ENCODE measurements at places on chromosomes 7 and 10.

GRCh38 chr10:27618906-27619305 is 114.8 kb downstream of the RAB18 start:
- DNase-seq, result no peak

- no peak for DNase-seq
Measured at GRCh38 chr7:155339474-155339873, 41.8 kb downstream of the INSIG1 start.

DNA sequence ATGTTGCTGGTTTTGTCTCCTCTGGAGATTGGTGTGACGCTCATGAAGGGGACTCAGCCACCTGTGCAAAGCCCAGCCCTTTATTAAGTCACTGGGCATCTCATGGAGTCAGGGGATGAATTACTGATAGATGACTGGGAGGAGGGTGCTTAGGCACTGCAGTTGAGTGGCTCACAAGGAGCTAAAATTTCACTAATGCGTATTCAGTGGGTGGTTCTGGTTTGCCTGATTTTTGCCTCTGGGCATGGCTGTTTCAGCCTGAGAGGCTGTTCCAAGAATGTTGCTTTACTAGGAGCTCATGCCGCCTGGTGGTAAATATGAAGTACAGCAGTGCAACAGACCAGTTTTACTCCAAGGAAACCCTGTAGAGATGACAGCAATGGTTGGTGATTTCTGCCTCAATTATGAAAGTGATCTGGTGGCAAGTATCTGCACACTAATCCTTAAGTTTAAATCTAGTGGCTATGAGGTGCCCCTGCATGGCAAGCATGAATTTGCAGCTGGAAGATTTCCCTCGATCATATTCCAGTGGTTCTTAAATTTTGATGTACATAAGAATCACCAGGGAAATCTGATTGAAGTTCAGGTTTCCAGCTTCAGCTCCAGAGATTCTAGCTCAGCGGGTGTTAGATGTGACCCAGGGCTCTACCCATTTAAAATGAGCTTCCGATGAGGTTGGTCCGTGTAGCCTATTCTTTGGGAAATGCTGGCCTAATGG is 19.9 kb downstream of the ACTA2 start:
- no peak for DNase-seq

DNA sequence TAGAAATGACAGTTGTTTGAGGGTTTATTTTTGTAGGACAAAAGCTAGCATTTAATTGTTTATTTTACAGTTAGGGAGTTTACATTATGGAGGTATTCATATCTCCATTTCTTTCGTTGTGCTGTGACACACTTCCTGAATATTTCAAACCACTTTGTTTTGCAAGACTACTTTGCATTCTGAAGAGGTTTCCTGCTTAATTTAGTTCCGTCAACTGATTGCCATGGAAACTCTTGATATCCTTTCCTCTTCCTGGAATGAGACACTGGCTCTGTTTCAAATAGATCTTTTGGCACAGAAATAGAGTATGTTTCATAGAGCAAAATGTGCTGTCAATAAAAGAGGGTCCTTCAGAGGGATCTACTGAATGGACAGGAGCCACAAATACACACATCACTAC is 159.5 kb upstream of the AGR3 start:
- no peak for DNase-seq

DNA sequence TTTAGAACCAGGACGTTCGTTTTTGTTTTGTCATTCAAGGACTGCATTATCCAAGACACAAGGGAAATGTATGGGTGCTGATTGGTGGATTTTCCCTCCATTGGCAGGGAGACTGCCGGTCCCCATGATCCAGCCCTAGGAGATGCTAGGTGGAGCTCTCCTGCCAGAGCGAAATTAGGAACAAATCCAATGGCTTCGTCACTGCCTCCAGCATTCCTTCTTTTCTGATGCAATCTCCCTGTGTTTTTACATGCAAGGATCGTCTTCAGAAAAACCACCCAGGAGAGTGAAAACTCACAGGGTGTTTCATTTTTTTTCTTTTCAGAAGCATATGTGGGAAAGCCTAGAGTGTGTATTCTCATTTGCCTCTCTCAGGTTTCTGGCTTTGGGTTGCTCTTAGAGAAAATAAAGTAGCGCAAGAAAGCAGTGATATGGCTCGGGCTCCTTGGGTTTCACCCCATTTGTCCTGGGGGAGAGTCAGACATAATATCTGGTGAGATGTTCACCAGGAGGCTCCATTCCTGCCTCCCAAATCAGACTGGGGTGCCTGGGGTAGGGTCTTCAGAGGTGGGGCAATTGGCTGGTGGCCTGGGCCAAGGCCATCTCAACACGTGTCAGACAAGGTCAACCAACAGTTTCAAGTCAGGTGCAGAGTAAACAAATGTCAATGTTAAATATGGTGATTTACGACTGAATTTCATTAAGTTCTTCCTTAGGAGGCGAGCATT is 450.9 kb upstream of the MKI67 start:
- DNase-seq, result no peak

GRCh38 chr7:155795951-155796350 is 16.3 kb downstream of the SHH start:
- DNase-seq, result no peak

- DNase-seq, result no peak
Measured at GRCh38 chr7:96481796-96482195, 159.9 kb upstream of the SLC25A13 start.

GRCh38 chr10:3702569-3702968 is 82.4 kb downstream of the KLF6 start:
- no peak for DNase-seq

GRCh38 chr10:56035489-56035888 is 325.6 kb downstream of the ZWINT start:
- no peak for DNase-seq

DNA sequence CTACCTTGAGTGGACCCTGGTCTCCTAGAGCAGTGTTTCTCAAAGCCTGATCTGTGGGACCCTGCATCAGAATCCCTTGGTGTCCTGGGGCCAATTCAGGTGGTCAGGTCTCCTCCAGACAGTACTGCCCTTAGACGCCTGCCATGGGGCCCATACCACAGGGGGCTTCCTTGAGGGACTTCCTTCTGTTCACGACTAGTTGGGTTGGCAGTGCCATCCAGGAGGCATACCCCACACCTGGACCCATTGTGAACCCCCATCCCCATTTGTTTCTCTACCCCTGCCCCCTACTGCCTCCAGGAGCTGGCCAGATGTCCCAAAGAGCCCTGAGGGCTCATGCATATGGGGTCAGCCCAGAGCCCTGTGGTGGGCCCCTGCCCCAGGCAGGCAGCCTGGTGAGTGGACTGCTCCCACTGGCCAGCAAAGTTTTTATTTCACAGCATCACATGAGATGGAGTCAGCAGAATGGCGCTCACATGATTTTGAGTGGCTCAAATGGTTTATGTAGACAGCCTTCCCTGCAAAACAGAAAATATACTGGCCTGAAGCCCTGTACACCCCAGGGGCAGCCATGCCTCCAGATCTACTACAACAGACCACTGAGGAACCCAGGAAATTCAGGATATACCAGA is 259.9 kb upstream of the ZMIZ1 start:
- DNase-seq, result no peak

DNA sequence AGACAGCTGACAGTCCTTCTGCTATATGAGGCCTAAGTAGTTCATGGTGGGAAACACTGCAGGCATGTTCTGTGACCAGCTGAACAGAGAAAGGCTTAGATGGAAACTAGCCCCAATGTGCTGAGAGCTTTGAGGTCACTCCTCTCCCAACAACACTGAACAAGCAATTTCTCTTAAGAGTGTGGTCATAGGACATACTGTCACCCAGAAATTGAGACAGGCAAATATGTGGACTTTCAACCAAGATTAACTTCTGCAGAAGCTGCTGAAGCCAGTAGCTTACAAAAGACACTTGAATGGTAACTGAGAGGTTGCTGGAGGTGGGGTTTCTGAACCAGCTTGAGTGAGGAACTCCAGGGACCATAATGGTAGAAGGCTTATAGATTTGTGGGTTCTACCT is 38.9 kb upstream of the UNC5B start:
- DNase-seq, result no peak

DNA sequence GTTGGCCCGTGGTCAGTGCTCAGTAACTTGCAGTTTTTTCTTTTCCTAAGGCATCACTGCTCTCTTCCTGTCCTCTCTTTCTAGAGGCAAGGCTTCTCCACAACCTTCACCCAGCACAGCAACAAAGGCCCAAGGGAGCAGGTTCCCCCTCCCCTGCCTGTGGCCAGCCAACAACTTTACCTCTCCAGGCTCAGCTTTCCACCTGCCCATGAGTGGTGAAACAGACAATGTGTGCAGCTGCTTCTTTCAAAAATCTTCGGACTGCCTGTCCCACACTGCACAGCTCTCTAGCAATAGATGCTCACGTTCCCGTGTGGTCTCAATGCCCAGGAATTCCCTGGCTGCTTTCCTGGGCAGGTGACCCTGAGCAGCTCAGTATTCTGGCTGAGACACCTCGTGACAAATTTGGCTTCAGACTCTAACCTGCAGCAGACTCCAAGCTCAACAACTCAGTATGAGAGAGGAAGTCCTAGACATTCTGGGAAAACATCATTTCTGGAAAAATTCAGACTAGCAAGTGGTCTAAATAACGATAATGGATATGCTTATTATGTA is 28.9 kb upstream of the TMEM72 start:
- DNase-seq, result no peak

- no peak for DNase-seq
Measured at GRCh38 chr10:126177417-126178030, 210.8 kb downstream of the ADAM12 start.

- DNase-seq, result no peak
Measured at GRCh38 chr10:48609899-48610584, 5.2 kb upstream of the ARHGAP22 start.

DNA sequence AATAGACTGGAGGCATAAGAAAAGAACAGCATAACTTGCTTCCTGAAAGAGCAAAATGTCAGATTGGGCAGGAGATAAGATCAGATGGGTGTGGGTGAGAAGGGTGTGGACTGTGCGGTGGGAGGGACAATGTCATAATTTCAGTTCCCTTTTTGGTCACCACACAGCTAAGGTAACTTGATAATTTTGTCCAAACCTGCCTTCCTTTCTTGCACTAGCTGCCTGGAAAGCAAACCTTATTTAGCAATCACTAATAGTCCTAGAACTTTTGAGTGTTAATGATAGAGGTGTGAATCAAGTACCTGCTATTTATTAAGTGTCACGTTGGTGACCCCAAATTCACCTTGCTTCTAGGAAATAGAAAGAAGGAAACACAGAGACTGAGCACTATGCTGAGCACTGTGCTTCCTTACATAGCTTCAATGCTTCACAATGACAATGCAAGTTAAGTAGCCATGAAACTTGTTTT is 72.4 kb upstream of the SP4 start:
- peak; percentile 26 for DNase-seq

- no peak for DNase-seq
Measured at GRCh38 chr7:142177869-142178268, 66.4 kb downstream of the MGAM2 start.

- DNase-seq, result peak; percentile 39
Measured at GRCh38 chr7:151086802-151087244, 548 bp downstream of the AGAP3 start.

DNA sequence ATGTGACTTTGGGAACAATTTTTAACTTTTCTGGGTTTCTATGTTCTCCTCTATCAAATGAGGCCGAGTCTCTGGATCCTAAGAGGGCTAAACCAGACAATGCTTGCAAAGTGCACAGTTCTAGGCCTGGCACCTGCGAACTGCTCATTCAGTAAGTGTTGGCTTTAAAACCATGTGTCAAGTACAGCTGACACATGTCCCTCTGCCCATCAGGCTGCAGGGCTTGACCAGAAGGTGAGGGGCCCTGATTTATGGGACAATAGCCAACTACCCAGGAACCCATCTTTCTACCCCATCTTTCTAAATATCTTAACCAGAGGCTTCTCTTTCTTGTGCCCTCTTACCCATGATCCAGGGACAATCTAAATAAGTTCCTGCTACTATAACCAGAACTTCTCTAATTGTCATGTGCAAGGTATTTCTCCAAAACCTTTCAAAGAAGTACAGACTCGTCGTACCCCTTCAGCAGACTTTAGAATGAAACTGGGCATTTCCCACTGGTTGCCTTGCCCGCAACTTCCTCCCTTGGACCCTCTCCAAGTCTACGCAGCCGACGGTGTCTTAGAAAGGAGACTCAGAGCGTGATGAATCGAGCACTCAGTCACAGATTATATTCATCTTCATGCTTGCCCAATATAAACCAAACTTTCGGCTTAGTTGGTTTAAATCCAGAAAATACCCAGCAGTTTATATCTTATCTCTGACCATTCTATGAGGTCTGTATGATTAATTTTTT is 69.8 kb upstream of the STEAP1B start:
- DNase-seq, result no peak

DNA sequence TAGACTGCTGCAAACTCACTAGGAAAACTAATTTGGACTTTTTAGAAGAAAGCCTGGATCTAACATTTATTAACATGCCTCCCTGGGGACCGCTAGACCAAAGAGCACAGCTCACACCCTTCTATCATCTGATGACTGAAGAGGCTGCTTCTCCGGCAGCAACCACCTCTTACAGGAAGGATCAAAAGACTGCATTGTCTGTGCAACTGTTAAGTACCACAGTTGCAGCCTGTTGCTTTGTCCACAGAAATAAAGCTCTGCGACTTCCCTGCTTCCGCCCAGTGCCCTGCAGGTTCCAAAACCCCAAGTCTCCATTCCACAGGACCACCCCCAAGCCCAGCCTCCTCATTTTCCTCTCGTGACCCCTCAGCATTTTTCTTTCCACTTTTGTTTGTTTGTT is 14.0 kb upstream of the PODXL start:
- no peak for DNase-seq

GRCh38 chr10:9792181-9792580 is 1225.5 kb upstream of the CELF2 start:
- DNase-seq, result no peak

GRCh38 chr10:86969421-86970041 is 1.2 kb downstream of the ADIRF start:
- DNase-seq, result no peak

DNA sequence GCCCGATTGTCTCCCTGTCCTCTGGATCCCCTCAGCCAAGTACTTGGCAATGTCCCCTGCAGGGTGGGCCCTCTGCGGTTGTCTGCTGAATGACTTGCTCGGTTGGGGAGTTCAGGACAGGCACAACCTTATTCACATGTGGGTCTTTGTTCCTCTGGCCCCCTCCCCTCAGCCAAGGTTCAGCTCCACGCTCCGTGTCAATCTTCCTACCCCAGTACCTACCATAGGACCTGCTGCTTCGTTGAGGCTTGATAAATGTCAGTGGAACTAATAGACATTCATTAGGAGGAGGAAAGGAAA is 7.1 kb downstream of the CPA5 start:
- no peak for DNase-seq

DNA sequence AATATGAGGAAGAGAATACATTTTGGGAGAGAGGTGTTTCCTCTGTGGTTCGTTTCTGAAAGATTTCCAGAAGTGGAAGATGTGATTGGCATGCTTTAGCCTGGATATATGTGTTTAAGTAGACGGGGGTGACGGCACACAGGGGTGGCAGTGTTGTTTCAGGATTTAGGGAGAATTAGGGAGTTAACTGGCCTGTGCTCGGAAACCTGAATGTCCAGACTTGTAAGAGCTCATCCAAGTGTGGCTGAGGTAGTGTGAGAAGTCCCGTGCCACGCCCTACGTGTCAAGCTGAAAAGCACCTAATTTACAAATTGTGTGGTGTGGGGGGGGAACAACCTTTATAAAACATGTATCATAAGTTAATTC is 1.1 kb downstream of the RALA start:
- DNase-seq, result no peak

GRCh38 chr7:84102213-84102612 is 92.4 kb downstream of the SEMA3A start:
- no peak for DNase-seq

Data from activated T-cell treated with anti-CD3 and anti-CD28 coated beads for 48 hours (primary cell).